ENCODE measurements at places on chromosomes 6 and 20.

- DNase-seq, result no peak
These were observed 12.7 kb downstream of the SYTL3 start for GRCh38 chr6:158662607-158662953.

GRCh38 chr20:62735331-62735821, 26.7 kb downstream of the NTSR1 start:
- no peak for DNase-seq

- peak; percentile 12 for DNase-seq
These were observed 8.8 kb downstream of the RSPH3 start for GRCh38 chr6:158991017-158991723.

DNA sequence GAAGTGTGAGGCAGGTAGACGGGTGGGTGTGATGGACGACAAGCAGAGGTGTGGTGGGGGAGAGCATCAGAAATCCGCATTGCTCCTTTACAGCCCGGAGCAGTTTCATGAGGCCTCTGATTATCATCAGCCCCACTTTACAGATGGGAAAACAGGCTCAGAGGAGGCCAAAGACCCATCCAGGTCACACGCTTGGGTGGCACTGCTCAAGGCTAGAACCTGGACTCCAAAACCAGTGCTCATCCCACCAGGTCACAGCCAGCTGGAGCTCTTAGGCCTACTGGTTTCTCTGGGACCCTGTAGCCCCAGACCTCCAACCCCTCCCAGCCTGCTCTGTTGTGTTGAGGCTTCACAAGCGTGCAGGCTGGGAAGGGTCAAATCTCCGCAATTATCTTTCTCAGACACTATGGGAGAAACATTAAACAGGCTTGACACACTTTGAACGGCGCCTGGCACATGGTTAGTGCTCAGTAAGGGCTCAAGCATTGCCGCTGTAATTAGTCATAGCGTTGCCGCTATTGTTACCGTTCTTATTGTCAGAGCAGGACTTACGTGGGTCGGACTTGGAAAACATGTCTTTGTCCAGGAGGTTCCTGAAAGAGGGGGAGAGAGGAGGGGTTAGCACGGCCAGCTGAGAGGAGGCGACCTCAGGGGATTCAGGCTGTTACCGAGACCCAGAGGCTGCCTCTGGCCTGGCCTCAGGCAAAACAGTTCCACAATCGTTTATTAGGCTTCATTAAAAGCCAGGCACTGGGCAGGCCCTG, 16.6 kb downstream of the CPNE5 start:
- DNase-seq, result no peak

GRCh38 chr6:127533736-127534135, 14.6 kb upstream of the MTCL3 start:
- DNase-seq, result no peak

GRCh38 chr20:60950561-60950960, 301.5 kb upstream of the CDH4 start:
- no peak for DNase-seq

DNA sequence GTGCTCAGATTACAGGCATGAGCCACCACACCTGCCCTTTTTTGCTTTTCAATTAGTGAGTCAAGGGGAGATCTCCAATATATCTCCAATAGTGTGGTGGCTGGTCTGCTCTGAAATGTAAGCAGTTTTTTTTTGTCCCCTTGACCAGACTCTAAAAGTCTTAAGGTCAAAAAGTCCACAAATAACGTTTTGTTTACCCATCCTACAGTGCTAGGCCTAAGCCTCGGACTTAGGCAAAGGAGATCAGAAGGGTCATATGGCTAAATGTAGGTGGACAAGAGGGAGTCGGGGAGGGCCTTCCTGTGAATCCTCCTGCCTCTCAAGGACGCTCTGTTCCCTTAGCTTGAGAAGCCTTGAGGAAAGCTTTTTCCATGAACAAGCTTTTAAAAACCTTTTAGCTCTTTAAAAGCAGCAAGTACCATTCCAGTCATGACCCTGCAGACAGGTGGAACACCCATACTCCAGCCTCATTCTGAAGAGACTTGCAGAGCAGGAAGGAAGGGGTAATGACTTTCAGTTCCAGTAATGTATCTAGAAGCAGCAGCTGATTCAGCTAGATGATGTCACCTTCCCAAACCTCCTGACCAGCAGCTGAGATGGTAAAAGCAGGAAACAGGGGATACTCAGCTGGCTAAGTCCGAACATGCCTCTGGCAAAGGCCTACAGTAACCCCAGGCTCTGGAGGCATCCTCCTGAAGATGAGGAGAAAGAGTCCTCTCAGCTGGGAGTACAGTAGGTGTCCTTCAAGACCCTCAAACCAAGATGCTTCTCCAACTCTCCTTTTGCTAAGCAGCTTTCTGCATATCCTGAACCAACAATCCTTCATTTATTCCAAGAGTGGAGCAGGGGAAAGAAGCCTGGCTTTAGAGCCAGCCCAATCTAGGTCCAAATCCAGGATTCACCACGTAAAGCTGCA, 23.6 kb downstream of the BCL2L1 start:
- DNase-seq, result no peak

- no peak for DNase-seq
These were observed 133.5 kb upstream of the CLDN20 start for GRCh38 chr6:155130161-155130853.

GRCh38 chr6:149056777-149057463, 260.6 kb upstream of the TAB2 start:
- DNase-seq, result no peak

DNA sequence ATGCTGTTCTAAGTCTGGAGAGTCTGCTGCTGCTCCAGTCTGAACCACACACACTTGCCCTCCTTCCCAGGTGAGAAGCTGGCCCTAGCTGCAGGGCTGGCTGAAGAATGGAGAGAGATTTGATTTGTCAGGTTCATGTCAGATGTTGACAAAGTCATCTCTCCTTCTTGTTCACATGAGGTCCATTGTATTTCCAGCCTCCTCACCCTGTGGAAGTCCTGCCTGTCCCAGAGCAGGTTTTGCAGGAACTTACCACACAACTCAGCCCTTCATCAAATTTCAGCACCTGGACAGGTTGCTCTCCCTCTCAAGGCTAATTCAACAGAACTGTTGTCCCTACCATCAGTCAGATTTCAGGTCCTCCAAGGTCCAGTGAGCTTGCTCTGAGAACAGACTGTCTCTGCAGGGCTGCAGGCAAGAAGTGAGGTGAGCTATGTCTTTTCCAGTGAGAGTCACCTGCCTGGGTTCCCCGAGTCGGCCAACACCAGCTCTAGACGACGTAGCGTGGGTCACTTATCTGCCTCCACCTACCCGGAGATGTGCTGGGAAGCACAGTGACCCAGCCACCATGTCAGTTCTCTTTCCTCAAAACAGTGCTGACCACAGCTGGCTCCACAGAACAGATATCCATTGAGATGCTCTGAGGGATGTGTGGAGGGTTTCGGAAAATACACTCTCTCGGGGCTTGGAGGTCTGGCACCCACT, 58.0 kb upstream of the CD93 start:
- DNase-seq, result no peak

DNA sequence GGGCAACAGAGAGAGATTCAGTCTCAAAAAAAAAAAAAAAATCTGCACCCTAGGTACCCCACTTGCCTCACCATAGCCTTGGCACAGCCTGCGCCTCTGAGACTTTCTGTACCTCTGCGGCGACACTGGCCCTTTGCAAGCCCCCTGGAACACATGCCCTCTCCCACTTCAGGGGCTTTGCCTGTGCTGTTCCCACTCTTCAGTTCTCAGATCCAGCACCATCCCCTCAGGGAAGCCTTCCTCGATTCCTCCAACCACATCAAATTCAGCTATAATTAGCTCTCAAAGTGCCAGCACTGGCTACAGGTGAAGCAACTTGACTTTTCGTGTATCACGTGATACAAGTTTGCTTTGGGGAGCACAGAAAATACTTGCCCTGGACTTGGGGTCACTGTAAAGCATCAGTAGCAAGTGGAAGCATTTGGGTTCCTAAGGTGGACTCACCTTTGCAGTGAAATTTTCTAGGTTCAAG, 2.1 kb upstream of the UBE2V1 start:
- DNase-seq, result no peak

DNA sequence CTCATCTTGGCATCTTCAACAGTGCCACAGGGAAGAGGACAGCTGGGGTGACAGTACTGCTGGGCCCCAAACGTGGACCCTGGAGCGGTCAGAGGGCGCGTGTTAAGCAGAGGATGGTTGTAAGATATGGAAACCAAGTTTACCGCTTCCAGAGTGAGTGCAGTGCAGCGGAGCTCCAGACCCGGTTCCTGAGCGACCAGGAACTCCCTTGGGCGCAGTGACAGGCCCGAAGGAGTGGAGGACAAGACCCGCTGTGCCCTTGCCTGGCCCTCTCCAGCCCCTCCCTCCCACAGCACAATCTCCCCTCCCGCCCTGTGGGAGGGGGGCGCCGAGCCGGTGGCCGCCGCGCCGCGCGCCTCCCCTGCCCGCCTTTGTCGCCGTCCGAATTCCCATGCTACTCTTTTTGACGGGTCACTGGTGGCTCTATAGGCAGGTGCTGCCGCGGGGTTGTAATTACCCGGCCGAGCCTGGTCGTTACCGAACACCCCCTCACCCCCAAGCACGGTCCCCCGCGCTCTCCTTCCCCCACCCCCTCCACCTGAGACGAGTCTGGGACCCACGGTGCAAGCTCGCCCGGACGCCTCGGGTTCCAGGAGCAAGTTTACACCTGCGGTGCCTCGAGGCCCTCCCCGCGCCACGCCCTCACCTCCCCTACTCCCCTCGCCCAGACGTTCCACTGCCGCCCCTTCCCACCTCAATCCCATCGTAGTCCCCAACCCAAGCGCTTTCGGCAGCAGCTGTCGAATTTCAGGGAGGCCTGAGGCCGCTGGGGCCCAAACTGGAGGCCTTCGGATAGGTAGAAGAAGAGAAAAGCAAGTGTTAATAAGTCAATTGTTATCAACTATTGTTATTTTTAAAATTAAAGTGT, 3.9 kb downstream of the NR2E1 start:
- no peak for DNase-seq

GRCh38 chr6:18280084-18280483, 15.8 kb upstream of the DEK start:
- no peak for DNase-seq

DNA sequence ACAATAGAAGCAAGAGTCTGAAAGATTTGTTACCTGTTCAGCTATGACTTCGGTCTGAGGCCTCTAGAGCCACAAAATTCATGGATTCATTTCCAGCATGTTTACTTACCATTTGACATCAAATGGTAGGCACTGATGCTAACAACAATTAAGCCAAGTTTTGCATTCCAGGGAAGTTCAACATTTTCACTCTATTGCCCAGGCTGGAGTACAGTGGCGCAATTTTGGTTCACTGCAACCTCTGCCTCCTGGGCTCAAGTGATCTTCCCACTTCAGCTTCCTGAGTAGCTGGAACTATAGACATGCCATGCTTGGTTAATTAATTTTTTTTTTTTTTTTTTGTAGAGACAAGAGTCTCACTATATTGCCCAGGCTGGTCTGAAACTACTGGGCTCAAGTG, 114.1 kb upstream of the SGK1 start:
- no peak for DNase-seq

GRCh38 chr20:37954626-37955025, 51.7 kb downstream of the VSTM2L start:
- DNase-seq, result no peak

DNA sequence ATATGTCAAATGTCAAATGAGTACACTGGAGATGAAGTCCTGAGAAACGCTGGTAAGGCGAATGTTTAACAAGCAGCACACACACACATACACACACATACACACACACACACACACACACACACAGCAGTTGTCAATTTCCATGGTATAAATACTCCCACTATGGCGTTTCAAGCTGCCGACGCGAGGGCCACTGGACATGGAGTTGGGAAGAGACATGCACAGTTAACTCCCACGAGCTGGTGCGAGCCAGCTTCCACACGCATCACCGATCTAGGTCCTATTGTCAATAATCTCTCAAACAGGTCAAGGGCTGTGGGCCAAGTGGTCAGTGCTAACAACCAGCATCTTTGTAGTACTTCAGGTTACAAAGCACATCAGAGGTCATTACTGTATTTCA, 58.9 kb downstream of the TRERF1 start:
- DNase-seq, result no peak

GRCh38 chr20:50594591-50595432, 84.6 kb downstream of the PTPN1 start:
- DNase-seq, result no peak

DNA sequence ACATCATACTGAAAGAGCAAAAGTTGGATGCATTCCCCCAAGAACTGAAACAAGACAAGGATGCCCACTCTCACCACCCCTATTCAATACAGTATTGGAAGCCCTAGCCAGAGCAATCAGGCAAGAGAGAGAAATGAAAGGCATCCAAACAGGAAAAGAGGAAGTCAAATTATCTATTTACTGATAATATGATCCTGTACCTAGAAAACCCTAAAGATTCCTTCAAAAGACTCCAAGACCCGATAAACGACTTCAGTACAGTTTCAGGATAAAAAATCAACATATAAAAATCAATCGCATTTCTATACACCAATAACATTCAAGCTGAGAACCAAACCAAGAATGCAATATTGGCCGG, 14.5 kb downstream of the CDK19 start:
- no peak for DNase-seq

DNA sequence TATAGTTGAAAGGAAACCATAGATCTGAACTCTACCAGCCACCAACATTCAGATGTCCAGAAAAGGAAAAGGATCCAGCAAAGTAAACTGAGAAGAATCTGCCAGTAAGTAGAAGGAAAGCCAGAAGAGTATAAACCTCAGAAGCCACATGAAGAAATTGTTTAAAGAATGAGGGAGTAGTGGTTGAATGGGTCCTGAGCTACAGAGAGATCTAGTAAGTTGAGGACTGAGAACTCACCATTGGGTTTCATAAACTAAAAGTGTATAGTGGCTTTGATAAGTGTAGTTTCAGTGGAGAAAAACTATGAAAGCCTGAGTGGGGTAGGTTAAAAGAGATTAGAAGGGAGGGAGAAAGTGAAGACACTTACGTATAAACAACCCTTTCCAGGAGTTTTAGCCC, 32.0 kb upstream of the SUMO4 start:
- no peak for DNase-seq

DNA sequence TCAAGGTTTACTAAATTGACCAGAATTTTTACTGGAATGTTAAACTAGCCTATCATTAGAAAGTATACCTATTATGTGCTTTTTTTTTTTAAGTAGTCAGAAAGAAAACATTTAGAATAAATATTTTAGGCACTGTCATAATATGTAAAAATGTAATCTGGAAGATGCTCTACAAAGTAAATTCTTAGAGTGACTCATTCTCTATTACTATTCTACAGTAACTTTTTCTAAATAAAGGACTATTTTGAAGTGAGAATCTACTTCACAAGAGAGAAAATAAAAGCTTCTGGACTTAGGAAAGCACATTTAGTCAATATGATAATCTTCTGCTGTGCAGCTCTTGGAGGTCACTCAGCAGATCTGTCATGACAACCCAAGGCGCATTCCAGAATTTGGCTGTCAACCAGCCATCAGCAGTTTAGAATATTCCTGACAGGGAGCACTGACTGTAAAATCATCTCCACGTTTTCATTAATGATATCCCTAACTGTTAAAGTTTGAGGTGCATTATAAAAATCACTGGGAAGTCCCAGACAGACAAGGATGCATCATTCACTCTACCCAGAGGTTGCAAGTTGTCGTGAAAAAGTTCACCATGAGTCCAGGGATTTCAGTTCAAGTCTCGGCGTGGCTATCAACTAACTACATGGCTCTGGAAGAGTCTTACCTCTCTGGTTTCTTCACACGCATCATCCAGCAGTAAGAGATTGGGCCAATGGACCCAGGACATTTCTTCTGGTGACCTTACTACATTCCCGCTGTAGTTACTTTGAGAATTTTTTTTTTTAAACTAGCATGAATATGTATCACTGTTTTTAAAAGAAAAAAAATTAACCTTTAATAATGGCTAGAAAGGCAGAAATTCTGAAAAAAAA, 374.9 kb downstream of the GJA1 start:
- no peak for DNase-seq

GRCh38 chr20:9220874-9221547, 152.1 kb downstream of the PLCB4 start:
- DNase-seq, result no peak

Data from stimulated activated CD4-positive, alpha-beta T cell treated with anti-CD3 and anti-CD28 coated beads, Interleukin-4, amount 100 ng/mL, for 1 hour (primary cell).